ENCODE measurements at places on chromosomes 3 and 15.

DNA sequence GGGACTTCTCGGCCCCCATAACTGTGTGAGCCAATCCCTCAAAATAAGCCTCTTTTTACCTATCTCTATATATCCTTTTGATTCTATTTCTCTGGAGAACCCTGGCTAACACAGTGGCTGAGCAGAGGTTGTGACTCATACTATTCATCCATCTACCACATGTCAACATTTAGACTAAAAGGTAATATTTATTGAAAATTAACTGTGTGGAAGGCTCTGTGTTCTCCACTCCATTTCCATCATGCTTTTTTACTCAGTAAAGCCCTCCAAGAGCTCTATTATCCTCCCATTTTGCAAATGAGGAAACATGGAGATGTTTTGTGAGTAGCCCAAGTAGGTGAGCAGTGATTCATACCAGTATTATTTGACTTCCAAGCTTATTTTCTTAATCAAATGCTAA lies 217.9 kb upstream of the DCBLD2 start:
- DNase-seq, result no peak

- DNase-seq, result no peak
Measured at GRCh38 chr3:126498929-126499328, 18.6 kb downstream of the UROC1 start.

DNA sequence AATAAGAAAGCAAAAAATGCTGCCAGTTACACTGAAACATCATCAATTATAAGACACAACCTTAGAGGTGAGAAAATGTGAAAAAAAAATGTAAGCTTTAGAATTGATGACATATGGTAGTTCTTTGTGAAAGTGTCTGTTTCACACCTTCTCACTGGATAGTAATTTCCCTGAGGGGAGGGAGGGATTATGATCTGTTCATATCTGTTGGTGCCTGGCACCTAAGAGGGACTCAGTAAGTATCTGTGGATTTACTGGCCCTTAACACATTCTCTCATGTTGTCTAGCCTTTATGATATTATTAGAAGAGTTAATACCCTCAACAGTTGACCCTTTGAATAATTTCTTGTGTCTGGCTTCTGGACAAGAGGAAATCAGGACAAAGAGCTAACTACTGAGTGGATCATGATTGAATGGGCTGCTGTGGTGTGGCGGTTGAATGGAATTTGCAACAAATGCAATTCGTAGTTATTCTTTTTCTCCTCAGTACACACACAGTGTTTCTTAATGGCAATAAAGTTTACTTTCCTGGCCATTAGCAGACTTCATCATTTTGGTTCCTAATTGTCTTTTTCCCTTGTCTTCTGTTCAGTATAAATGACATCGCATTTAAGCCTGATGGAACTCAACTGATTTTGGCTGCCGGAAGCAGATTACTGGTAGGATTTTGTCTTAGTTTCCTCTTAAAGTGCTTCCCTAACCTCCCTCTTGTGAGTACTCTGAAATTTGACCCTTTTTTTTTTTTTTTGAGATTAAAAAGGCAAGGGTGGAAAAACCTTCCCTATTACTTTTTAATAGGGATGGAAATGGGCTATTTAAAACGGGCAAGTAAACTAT lies 9.5 kb downstream of the IFT122 start:
- no peak for DNase-seq

GRCh38 chr3:22988566-22988965 lies 214.6 kb upstream of the UBE2E2 start:
- DNase-seq, result no peak

GRCh38 chr3:63830526-63830925 lies 11.4 kb downstream of the C3orf49 start:
- DNase-seq, result no peak

DNA sequence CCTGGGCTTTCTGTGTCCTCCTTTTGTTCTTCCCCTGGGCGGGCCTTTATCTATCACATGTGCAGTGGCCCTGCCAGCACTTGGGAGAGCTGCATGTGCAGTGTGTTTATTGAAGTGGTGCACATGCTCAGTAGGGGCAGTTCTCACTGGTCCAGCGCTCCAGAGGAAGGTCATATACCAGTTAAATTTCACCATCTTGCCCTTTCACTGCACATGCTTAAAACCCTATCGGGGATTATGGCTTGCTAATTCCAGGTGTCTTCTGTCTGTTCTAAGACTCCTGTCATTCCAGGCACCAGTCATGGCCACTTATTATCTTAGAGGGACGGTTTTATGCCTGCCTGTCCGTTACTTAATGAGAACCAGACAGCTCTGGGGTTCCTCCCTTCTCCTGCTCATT lies 52.2 kb downstream of the ROPN1B start:
- no peak for DNase-seq

GRCh38 chr3:120170223-120170622 lies 76.0 kb upstream of the GSK3B start:
- peak; percentile 43 for DNase-seq

DNA sequence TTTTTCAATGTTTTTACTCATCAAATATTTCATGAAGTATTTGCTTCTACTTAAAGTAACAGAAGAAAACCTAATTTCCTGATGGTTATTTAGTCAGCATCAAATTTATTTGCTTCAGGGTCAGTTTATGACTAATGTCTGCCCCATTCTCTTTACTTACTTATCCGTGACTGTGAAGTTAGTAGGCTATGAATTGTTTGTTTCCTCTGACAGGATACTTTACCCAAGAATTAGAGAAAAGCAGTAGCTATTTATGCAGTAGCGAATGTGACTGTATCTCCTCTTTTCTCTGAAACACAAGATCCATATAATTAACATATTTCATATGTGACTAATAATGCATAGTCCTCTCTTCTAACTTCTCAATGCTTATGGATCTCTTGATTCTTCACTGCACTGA lies 329.9 kb upstream of the ROBO1 start:
- no peak for DNase-seq

DNA sequence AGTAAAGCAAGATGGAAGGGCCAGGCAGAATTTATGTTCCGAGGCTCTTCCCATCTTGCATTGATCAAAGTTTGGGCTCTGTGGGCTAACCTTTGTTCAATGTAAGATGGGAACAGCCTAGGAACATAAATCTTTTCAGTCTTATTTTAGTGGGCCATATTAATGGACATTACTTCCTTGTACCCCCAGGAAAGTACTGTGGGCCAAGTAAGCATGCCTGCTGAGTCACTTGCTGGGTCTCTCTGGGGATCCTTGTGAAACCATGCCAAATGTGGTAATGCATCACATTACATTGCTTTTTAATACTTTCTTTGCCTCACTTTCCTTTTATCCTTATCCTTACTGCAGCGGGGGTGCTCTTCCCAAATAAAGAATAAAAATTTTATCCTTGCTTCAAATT lies 349.5 kb upstream of the POU1F1 start:
- DNase-seq, result no peak

DNA sequence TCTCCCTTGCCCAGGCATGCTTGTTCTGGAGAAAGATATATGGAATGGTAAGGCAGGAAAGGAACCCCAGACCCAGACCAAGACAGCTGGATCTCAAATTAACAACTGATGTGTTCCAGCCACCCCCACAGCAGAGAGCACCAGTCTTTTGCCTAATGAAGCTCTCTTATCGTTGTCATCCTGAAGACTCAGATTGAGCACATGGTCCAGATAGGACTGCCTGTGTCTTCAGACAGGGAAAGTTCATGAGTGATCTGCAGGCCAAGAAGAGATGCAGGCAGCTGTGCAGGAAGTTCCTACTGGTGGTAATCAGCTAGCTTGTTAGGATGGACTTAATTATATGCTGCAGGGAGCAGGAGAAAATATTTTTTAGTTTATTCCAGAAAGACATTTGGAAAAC lies 53.3 kb downstream of the PPP2R3A start:
- DNase-seq, result peak; percentile 21

GRCh38 chr3:133747373-133747772 lies 1.2 kb downstream of the TF start:
- DNase-seq, result no peak

DNA sequence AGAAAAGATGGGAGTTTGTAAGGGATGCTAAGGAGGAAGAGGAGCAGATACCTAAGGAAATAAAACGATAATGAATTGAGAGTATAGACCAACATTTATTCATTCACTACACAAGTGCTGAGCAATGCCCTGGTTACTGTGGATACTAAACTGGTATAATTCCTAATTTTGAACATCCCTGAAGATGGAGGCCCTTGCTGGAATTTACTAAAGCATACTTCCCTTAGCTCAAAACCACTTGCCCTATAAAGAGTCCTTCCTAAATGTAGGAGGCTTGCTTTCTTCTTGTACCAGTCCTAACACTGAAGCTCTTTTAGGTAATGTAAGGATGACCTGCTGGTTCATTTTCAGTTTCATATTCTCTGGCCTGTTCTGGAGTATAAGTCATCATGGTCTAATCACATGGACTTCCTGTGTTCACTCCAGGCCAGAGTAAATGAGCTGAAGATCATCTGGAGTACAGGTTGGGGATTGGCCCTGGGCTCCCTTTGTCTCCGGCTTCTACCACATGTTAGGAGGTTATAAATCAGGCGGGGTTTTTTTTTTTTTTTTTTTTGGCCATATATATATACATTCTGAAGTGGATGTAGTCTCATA lies 40.1 kb upstream of the MTMR10 start:
- no peak for DNase-seq

DNA sequence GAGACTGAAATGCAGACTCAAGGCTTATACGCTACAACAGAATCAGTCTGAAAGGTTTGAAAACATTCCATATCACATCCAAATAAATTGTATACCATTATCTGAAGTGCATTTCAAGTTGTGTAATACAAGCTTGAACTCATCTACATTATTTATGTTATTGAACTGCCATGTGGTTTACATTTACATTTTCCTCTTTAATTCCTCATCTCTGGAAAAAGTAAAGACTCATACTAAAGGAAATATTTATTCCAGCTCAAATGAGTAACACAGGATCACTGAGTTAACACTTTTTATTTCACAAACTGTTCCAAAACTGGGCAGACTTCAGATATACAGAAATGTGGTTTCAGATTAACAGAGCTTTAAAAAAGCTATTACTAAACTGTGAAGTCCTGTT lies 282.5 kb downstream of the ULK4 start:
- DNase-seq, result peak; percentile 6

GRCh38 chr15:23897091-23897490 lies 210.0 kb upstream of the NDN start:
- no peak for DNase-seq

DNA sequence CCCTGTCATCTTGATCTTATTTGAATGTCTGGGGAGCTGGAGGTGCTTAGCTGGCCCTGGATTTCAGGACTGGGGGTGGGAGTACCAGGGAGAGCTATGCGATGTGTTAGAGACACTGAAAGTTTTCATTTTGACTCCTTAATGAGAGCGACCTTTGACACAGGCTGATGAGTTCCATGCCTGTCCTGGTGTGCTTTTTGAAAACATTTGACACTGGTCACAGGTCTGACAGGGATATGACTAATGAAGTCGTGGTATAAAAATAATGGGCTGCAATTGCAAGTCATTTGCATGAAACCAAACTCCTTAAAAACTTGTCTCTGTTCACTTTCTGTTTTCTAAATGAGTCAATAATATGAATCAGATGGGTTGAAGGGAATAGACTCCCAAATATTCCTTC lies 81.9 kb downstream of the MECOM start:
- DNase-seq, result no peak

GRCh38 chr3:21562243-21562642 lies 188.8 kb downstream of the ZNF385D start:
- DNase-seq, result no peak

DNA sequence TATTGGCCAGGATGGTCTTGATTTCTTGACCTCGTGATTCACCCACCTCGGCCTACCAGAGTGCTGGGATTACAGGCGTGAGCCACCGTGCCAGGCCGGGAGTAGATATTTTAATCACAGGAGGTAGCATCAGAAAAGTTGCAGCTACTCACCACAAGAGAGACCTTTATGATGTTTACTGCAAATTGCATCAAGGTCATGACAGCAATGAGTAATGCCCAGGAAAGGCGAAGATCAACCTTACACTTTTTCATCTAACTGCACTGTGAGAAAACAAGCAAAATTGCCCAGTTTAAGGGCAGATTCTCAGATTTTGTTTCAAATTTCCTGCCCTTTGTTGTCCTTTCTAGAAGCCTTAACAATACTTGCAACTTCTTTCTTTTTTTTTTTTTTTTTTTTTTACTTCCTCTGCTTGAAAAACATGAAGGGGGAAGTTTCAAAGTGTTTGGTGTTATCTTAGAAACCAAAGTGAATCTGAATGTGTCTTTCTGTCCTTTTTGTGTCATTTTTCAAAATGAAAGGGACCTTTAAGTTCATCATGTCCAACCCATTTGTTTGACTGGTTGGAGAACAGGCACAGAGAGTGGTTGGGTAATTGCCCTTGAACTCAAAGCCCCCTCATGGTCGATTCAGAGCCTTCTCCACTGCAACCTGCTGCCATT lies 25.0 kb downstream of the TGFBR2 start:
- no peak for DNase-seq

- no peak for DNase-seq
Measured at GRCh38 chr3:31307131-31307785, 225.5 kb upstream of the STT3B start.

- DNase-seq, result no peak
Measured at GRCh38 chr3:171110715-171111114, 84.2 kb upstream of the SLC2A2 start.

- DNase-seq, result no peak
Measured at GRCh38 chr3:87575550-87575949, 299.2 kb upstream of the POU1F1 start.

GRCh38 chr3:111325160-111325718 lies 216.8 kb upstream of the CD96 start:
- DNase-seq, result no peak

DNA sequence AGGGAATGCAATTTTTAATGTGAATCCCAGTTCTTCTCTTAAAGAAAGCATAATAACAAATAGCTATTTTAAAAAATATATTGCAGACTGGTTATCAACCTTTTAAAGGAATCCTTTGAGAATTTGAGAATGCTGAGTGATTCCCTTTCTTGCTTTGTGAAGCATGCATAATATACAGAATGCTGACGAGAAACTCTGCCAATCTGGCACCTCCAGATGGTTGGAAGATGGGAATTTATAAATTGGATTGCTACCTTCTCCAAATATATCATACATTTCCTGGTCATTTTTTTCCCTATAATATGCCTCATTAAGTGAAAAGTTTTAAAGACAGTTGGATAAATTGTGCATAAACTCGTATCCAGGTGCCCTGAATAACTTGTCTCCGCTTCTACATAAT lies 333.9 kb upstream of the ARPP21 start:
- DNase-seq, result no peak

DNA sequence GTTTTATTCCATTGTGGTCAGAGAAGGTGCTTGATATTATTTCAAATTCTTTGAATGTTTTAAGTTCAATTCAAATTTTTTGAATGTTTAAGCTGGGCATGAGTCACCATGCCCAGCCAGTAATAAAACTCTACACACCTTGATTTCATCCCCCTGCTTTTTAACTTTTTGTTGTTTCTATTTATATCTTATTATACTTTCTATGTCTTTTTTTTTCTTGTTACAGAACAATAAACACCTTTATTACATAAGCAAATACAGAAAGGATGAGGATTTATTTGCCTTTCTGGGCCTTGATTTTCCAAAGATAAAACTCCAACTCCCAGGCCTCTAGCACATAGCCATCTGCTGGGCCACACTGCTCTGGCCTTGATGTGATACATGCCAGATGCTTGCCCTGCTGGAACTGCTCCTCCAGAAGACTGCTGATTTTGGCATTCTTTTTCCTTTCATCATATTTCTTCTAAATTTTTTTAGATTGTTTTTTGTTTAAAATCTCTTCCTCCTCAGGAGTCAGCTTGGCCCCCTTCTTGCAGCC lies 14.0 kb downstream of the DNAH12 start:
- DNase-seq, result no peak
